CD4-positive, alpha-beta T cell treated with Interleukin-15 for 1 hour (primary cell): ENCODE measurements at places on chromosomes 4 and X.

DNA sequence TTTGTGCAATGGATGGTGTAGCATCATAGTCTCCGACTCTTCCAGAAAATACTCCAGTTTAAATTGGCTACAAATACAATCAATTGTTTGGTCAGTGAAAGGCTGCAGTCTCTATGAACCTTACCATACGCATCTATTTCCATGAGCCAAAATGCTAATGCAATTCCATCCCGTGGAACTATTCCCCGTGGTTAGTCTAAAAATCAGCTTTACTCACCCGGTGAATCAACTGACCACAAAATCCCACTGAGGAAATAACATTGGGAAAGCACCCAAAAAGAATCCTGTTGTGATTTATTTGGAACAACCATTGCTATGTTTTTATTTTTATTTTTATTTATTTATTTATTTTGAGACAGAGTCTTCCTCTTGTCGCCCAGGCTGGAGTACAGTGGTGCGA is 87.1 kb downstream of the DHX15 start:
- no peak for DNase-seq

GRCh38 chr4:116480546-116480945 is 604.8 kb downstream of the TRAM1L1 start:
- DNase-seq = no peak

DNA sequence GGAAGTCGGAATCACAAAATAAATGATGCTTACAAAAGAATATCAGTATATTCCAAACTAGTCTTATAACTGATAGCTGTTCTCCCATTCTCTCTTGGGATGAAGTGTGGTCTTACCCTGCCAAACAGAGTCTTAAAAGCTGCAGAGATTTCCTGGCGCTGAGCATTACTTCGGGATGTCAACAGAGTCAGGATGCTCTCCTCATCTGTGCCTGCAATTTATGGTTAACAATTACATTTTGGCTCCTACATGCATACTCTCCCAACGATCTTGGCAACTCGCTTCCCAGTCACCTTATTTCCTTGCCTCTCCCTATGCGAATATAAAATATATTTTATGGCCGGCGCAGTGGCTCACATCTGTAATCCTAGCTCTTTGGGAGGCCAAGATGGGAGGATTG is 12.2 kb downstream of the ANXA5 start:
- no peak for DNase-seq

DNA sequence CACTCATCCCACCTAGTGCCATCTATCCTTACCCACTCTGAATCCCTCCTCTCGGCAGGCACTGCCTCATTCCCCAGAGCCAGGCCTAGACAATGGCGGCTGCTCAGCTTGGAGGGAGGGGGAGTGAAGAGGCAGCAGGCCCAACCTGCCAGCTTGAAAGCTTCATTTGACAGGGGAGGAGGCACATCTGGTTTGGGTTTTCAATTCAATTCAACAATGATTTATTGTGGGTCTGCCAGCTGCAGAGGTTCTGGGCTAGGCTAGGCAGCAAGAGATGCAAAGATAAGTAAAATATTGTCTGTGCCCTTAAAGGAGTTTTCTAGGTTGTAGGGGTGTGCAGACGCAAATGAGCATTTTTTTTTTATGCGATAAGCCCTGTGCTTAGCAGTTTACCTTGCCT is 58.5 kb downstream of the RTL9 start:
- DNase-seq = no peak

DNA sequence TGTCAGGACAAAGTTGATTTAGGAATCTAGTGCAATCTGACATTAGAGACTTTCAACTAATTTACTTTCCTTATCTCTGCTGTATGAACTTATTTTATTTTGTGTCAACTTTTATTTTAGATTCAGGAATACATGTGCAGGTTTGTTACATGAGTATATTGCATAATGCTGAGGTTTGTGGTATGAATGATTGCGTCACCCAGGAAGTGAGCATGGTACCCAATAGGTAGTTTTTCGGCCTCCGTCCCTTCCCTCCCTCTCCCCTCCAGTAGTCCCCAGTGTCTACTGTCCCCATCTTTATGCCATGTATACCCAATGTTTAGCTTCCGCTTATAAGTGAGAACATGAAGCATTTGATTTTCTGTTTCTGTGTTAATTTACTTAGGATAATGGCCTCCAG is 68.7 kb upstream of the TEX13D start:
- DNase-seq = no peak
